Purkinje cell (primary cell): ENCODE measurements at places on chromosomes 7 and 10. TPM values are rescaled to one million over a fixed set of nuclear protein-coding genes. Genes with fewer than 3 reads are reported as not detected.

The TMEM139 gene
- polyA plus RNA-seq = 2.9 TPM in 1 of 2 replicates, not detected in the other

The CEP55 gene
- not detected in 2 replicates for polyA plus RNA-seq

The CYP2C19 gene
- 0.94 and 2.6 TPM in 2 replicates for polyA plus RNA-seq

The STX1A gene
- polyA plus RNA-seq = 0.49 and 21.7 TPM in 2 replicates

The LDB3 gene
- 1.1 and 2.1 TPM in 2 replicates for polyA plus RNA-seq

The TUBB8 gene
- not detected in 2 replicates for polyA plus RNA-seq

The PDCD11 gene
- 6.7 and 10.1 TPM in 2 replicates for polyA plus RNA-seq

The GHITM gene
- polyA plus RNA-seq = 378 and 423 TPM in 2 replicates

The LIPM gene
- not detected in 2 replicates for polyA plus RNA-seq

The UCN3 gene
- not detected in 2 replicates for polyA plus RNA-seq

The ATRNL1 gene
- 124 and 129 TPM in 2 replicates for polyA plus RNA-seq

The DMBT1 gene
- 0.06 TPM in 1 of 2 replicates, not detected in the other for polyA plus RNA-seq

The SAMD9L gene
- polyA plus RNA-seq = 4.4 and 9.2 TPM in 2 replicates

The SH2D4B gene
- 0.21 TPM in 1 of 2 replicates, not detected in the other for polyA plus RNA-seq

The CYP2W1 gene
- not detected in 2 replicates for polyA plus RNA-seq

The VWC2 gene
- polyA plus RNA-seq = 0.50 and 0.67 TPM in 2 replicates

The FAM24A gene
- polyA plus RNA-seq = not detected in 2 replicates

The ACSM6 gene
- polyA plus RNA-seq = not detected in 2 replicates
